ENCODE measurements at places on chromosomes 1 and 21.

DNA sequence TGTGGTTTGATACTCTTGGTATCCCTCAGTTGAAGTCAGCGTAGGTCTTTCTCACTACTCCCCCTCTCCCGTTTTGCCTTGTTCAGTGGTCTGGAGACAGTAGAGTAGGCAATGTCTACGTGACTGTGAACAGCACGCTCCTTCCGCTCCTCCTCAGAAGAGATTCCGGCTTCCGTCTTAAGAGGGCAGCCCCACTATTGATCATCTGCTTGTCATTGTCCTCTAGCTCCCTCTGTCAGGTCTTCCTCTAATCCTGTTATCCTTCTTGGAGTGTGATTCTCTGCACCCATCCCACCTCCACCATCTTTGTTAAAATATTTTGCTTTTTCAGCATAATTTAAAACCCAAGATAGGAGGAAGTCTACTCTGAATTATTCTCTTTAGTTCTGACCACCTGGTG is 129.9 kb upstream of the KCNK2 start:
- DNase-seq = no peak

DNA sequence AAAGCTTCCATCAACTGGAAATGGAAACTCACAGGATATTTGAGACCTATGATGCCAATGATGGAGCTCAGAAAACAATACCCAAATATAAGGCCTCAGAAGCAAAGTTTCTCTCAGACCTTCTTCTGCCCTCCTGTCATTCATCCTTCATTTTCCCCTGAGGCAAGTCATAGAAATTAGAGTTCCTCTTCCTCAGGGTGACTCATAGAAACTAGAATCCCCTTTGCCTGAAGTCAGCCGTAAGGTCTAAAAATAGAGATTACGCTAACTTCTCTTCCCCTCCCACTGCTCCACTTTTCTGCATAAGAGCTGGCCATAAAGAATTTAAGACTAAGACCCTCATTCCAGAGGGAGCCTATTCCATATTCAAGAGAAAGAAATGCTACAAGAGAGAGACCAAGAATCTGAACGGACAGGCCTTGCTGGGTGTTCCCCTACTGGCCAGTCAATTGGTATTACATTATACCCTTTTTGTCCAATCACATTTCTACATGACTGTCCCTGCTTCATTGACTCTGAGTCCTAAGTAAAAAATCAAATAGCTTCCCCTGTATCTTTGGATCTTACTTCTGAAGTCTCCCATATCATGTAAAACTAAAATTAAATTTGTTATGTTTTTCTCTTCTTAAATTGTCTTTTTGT is 994.9 kb downstream of the ADGRL2 start:
- no peak for DNase-seq

GRCh38 chr1:206863266-206863665 is 2.2 kb upstream of the IL20 start:
- DNase-seq = no peak

GRCh38 chr1:7852804-7853683 is at the start of gene UTS2:
UTS2 (minus strand) TSS chr1:7853065; CDS start chr1:7853003, 62 bp downstream.
- DNase-seq = no peak

- no peak for DNase-seq
Measured at GRCh38 chr21:26453267-26453666, 119.8 kb downstream of the CYYR1 start.

DNA sequence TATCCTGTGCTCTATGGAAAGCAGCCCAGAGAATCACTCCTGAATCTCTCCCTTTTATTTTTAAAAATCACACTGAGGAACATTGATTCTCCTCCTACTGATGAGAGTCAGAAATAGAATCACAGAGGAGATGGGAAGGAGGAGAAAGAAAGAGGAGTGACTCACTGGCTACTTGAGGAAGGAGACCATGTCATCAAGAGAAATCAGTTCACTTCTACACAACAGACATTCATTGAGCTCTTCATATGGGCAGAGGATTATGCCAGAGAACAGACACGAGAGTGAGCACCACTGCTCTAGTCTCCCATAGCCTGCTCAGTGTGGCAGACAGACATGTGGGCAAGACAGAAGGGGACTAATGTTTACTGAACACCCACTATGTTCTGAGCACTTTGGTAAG is 44.2 kb downstream of the RAB3B start:
- DNase-seq = no peak

DNA sequence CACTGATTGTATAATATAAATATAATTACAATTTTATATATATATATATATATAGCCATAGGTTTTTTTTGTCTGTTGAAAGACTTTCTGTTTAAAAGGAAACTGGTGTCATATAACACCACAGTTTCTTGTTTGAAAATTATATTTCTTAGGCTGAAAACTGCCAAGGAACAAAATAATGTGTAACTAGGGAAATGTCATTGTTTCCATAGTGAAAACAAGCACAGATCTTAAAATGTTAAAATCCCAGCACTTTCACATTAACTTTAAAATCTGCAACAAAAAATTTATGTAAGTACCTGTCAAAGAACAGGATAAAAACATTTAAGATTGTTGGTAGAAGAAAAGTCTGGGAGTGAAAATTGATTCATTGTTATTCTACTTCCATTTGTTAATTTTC is 104.2 kb downstream of the ATP6V1G3 start:
- no peak for DNase-seq

DNA sequence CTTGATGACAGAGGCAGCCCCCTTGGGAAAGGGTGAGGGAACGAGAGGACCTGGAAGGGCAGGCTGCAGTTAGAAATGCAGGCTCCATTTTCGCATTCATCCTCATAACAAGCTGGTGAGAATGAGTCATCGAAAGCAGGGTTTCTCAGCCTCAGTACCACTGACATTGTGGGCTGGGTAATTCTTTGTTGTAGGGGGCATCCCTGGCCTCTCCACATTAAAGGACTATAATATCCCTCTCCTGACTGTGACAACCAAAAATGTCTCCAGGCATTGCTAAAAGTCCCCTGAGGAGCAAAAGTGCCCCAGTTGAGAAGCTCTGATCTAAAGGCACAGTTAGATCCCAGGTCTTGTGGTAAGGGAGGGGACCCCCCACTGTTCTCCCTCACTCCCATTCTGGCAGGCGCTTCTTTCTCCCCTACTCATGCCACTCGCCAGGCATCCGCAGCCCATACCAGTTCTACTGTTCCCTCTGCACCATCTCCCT is 20.4 kb downstream of the KCNN3 start:
- DNase-seq = peak; percentile 53

DNA sequence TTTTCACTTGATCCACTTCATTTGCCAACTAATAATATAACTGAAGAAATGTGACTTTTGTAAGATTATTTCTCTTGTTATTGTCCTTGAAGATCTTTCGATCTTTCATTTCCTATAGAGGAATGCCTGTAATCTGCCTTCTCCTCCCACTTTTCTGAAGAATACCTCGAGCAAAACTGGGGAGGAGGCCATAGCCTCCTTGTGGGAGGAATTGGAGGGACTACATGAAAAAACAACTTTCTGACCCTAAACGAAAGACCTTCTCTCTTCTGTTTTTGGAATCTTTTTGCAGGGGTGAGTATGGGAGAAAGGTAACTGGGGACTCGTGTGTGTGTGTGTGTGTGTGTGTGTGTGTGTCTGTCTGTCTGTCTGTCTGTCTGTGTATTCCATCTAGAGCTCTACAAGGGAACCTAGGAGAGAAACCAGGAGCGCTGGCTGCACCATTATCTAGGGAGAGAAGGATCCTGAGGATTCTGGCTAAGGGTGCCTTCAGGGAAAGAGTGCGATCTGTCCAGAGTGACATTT is 32.4 kb upstream of the MAB21L3 start:
- no peak for DNase-seq

GRCh38 chr1:9167638-9168037 is 38.7 kb upstream of the GPR157 start:
- DNase-seq = no peak

DNA sequence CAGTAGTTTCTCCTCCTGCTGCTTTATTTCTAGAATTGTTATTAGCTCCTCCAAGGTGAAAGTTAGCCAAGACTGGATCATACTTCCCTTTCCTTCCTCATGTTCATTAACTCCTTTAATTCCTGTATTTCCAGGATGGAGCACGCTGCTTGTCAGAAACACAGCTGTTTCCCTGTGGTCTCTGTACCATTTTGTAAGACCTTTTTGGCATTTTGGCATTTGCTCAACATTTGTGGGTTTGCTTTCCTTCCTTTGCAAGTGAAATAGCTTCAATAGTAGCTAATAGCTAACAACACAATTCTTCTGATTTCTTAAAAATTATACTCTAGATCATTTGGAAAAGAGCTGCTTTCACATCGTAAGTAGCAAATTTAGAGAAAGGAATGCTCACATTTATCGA is 44.3 kb upstream of the HPDL start:
- DNase-seq = no peak

GRCh38 chr1:231958448-231958847 is 331.9 kb downstream of the DISC1 start:
- no peak for DNase-seq

- no peak for DNase-seq
Measured at GRCh38 chr1:201816309-201816854, 12.6 kb upstream of the IPO9 start.

DNA sequence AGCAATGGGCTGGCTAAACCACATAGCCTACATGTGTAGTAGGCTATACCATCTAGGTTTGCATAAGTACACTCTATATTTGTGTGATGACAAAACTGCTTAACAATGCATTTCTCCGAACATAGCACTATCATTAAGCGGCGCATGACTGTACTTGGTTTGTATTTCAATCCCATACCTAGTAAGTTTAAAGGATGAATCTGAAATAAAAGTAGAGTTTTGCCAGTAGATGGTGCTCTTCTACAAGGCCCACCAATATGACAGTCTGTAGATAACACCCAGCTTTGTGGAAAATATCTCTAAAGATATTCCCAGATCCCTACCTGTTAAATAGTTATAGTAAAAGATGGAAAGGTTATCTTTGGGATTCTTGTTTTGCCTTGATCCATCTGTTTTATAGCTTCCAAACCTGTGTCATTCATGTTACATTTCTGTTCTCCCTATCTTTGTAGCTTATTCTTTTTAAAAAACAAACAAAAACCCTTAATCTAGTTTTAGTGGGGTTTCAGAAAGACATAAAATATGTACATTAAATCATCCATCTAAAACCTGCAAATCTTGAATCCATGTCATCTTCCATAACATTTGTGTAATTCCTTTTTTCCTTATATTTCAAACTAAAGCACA is 33.9 kb upstream of the ASPM start:
- DNase-seq = no peak

GRCh38 chr1:24384251-24385090 is 29.1 kb downstream of the STPG1 start:
- peak; percentile 74 for DNase-seq
